ENCODE measurements at places on chromosomes 4 and X. TPM values are rescaled to one million over a fixed set of nuclear protein-coding genes. Genes with fewer than 3 reads are reported as not detected.

The DRD5 gene
- total RNA-seq, result not detected

The LGI2 gene
- not detected for total RNA-seq

The MTHFD2L gene
- 14.7 TPM for total RNA-seq

DNA sequence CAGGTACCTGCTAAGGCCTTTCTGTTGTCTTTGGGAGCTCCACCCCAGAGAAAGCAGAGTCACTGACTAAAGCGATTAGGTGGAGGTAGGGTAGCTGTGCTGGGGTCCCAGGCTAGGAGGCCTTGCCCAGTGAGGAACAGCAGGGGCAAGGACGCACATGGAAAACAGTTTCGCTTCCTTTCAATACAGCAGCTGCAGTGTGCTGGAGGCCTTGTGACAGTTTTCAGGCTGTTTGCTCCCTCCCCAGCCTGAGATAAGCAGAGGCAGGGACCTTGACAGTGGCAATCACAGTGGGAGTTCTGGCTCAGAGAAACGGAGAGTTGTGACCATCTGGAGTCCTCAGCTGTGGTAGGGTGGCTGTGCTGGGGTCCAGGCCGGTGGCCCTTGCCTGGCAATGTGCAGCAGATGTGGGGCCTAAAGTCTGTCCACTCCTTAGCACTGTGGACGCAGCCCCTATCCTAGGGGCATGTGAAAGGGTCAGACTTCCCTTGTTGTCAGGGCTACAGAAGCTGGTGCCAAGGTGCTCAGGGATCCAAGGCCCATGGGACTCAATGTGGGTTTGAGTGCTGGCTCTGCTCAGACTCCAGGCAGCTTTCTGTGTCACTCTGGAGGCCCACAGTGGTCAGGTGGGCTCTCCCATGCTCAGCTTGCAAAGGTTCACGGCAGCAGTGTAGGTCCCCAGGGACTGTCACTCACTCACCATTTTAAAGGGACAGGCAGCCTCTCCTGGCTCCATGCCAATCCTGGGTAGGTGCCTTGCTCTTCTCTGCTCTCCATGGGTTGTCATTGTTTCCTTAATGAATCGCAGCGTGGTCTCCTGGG, 534.9 kb upstream of the FMR1 start:
- DNase-seq, result no peak
- H3K4me1 ChIP-seq, result no peaks in the 10 kb centered on the region

DNA sequence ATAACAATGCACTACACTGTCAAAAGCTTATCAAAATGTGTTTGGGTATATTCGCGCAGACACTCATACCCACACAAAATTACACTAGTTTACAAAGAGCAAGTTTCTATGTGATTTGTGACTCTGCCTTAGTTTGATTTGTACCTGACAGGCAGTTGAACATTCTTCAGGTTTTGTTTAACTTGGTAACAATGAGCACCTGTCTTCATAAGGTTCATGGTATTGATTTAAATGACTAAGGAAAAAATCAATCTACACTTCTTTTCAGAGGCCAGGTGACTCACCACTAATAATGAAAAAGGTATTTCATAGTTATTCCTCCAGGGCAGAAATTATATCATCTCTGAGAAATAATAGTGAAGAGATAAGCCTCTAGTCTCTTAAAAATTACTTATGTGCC, 1114.6 kb upstream of the AGA start:
- no peaks in the 10 kb centered on the region for H3K36me3 ChIP-seq
- no peaks in the 10 kb centered on the region for H3K4me1 ChIP-seq
- no peak overlapping the region for H3K4me3 ChIP-seq
- no peak overlapping the region for H3K27ac ChIP-seq

Data from osteocyte (in vitro differentiated cells).